ENCODE measurements at places on chromosomes 1 and 21.

GRCh38 chr1:194309269-194309668 is 1122.9 kb upstream of the B3GALT2 start:
- DNase-seq = no peak

DNA sequence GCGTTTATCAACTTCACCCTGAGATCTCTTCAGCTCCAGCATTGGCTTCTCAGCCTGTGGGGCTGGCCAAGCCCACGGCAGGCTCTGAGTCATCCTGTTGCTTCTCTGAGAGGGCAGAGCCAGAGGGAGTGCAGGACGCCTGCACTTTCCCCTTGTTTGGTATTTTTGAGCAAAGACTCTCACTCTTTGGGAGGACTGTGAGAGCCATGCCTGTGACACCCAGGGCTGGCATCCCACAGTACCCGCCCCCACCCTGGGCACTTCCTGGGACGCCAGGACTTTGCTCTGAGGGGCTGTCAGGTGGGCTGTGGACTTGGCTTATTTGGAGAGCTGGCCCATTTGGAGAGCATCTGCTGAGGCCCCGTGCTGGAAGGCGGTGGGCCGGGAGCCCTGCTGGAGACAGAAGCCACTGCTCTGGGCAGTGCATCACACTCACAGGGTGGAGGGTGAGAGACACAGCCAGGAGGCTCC is 37.4 kb downstream of the VANGL1 start:
- DNase-seq = peak; percentile 70

DNA sequence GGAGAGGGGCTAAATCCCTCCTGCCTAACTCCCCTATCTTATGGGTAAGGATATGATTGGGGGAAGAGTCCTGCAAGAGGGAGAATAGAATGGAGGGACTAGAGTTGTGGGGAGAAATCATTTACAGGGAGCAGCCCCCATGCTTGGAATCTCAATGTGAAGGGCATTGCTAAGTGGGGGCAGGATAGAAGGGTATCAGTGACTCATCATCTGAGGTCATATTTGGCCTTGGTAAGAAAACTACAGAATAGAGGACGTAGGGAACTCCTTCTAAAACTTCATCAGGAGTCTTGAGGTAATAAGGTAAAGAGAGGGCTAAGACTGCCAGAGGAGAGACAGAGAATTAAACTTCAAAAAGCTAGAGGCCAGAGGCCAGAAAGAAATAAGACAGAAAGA is 487 bp downstream of the HJV start:
- no peak for DNase-seq

GRCh38 chr1:26991310-26992116 is 2.0 kb upstream of the TRNP1 start:
- DNase-seq = no peak

DNA sequence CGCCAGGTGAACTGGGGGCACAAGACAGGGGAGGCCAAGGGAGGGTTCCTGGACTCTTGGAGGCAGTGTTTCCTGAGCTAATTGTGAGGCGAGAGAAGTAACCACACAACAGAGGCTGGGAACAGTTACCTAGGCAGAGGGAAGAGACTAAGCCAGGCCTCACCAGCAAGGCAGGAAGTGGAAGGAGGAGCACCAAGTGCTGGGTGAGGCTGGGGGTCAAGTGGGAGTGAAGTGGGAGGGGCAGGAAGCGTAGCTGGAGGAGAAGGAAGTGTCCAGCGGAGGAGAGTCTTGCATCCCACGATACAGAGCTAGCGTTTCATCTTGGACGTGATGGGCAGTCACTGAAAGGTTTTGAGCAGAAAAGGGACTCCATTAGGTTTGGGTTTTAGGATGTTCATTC is 48.3 kb upstream of the CAPZB start:
- DNase-seq = no peak

DNA sequence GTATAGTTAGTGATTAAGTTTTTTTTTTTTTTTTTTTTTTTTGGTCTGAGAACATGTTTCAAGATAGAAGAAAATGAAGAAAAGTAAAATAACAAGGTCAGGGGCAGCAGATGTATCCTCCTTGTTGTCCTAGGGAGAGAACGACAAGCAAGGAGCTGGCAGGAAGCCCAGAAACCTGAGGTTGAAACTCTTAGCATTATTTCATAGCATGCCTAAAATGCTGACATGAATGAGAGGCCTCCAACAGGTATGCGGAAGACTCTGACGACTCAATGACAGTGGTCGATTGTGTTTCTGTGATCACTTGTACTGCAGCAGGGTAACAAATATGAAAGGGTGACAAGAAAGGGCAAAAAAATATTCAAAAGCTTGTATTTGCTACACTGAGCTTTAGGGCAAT is 415.9 kb downstream of the PLA2G4A start:
- peak; percentile 11 for DNase-seq

DNA sequence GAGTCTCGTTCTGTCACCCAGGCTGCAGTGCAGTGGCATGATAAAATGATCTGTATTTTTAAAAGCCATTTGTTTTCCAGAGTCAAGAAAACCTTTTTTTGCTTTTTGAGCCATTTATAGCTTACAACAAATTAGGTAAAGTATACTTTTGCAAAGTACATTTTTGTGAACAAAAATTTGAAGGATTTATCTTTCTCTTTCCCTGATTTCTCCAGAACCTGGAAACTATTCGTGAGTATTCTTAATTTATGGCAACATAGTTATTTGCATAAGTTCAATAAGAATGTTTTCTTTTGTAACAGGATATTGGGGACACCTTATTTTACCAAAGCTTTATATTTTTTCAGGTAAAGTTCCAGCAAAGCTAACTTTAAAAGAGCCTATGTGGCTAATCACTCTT is 37.4 kb upstream of the SLC35F3 start:
- DNase-seq = no peak

DNA sequence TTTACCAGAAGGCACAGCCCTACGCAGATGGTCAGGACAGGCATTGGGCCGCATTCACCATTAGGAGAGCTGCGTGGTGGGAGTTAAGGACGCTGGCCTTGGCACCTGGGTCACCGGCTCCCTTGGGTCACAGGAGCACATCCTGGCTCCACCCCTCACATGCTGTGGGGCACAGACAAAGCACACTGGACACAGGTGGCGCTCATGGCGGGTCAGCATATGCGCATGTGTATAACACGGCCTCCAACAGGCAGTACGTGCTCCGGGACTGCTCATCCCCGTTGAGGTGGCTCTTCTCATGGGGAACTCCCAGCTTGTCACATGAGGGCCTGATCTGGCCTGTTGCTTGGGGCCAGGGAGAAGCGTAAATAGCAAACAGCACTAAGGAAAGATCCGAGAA is 25.0 kb downstream of the PGBD5 start:
- no peak for DNase-seq

GRCh38 chr1:96715482-96715881 is 6.1 kb upstream of the PTBP2 start:
- no peak for DNase-seq

DNA sequence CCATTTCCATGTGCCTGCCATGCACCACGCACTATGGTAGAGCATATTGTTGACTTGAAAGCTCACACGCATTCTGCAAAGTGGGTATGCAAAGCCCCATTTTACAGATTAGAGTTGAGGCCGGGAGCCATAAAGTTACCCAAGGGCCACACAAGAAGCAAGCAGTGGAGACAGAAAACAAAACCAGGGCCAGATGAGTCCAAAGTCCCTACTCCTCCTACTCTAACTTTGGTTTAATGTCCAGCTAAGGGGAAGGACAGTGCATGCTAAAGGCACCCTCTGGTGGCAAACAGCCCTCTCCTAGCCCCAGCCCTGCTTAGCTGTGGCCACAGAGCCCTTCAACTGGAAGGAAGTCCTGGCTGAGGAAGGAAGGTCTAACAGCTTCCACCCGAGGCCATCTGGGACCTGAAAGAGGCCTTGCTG is 74.9 kb downstream of the SLC66A1 start:
- DNase-seq = no peak

DNA sequence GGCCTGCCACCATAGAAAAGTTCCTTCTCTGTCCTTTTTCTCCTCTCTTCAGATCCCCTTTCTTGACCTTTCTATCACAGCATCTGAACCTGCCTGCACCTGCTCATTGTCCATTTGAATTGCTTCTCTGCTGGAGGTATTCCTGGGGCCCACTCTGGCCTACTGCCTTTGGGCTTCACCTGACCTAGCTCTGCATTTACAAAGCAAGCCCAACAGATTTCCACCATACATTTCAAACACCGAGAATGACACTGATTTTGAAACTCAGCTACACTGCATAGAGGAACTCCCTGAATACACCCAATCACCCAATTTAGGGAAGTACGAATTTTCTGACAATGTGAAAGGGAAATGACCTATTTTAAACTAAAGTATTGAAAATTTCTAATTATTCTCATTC is 284.5 kb upstream of the USP25 start:
- no peak for DNase-seq

GRCh38 chr1:143653429-143653802 is 318.4 kb downstream of the FAM72C start:
- DNase-seq = no peak

- no peak for DNase-seq
These were observed 25.2 kb downstream of the MAGI3 start for GRCh38 chr1:113415310-113416070.

All from fibroblast of pulmonary artery (primary cell).